PC-3 (cell line): ENCODE measurements at places on chromosomes 2 and 18. TPM values are rescaled to one million over a fixed set of nuclear protein-coding genes. Genes with fewer than 3 reads are reported as not detected.
A peak's percentile ranks its signal among the peaks of the same experiment; 100 is the strongest.

Gene UCN
- total RNA-seq = 0.52 and 3.6 TPM in 2 replicates

Gene LIPG
- total RNA-seq = 9.1 and 14.8 TPM in 2 replicates

Gene SLC40A1
- 1.7 and 13.4 TPM in 2 replicates for total RNA-seq

GRCh38 chr2:65742977-65743376 is 310.6 kb upstream of the SPRED2 start:
- no peak for DNase-seq

Gene TNFAIP6
- total RNA-seq = not detected in 2 replicates

DNA sequence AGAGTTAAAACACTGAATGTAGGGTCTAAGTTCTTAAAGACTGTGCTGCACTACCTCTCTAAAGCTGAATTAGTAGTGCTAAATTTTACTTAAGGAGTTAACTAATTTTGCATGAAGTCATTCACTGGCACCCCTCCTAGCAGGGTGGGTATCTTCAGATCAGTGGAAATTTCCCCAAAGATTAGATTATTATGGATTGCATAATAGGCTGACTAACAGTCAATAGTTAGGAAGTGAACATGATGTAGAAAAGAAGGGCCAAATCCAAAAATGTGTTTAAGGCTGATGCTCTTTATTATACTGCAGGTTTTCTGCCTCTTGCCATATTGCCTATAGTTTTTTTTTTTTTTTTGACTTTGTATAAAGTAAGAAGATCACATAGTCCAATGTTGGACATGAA is 5.2 kb downstream of the ZNF638 start:
- DNase-seq = no peak

DNA sequence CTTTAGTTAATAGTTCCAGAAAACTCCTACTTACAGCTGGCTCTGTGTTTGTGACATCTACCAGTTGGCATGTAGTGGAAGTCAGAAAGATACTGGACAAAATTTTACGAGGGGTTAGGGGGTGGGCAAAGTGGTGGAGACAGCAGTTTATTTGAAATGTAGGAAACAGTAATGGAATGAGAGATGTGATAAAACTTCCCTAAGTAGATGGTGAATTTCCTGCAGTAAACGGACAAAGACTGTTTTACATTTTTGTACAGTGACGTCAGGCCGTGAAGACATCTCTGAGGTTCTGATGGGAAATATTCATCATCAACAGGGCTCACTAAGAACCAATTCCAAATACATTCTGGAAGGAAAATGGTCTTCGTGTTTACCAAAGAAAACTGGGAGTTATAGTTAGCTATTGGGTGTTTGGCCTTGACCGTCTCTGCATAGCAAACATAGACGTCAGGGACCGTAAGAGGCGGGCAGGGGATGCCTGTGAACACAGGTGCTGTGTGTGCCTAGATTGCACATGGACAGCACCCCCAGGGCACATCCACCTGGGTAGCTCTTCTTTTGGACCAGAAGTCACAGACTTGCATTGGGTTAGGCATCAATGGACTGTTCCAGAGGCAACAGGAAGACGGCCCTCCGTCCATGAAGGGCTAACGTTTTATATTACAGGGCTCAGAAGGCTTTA is 131.5 kb downstream of the ZNF516 start:
- no peak for DNase-seq

- DNase-seq = no peak
Measured at GRCh38 chr2:30626397-30626796, 179.4 kb downstream of the LCLAT1 start.

DNA sequence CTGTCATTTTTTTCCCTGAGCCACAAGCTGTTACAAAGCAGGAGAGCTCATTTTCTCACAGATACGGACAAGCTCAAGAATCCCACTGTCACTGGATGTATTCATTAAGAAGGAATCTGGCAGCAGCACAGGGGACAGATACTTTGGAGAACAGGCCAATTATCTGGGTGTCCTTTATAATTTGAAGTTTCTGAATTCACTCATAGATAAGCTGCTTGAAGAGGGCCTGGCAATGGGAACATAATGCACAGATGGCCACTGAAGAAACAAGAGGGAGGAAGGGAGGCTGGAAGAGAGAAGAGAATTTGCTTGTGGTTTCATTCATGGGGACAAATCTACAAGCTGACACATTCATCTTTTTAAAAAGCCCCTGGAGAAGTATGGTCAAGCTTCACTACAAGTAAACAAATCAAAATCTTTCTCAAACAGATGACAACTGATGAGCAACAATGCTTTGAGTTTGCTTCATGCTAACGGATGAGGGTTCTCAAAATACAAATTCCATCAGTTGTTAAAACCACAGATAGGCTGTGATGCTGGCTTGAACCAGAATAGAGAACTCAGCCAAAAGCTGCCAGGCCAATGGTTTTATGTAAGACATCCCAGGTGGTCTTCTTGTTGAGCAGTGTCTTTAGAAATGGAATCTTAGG is 11.9 kb downstream of the BCL2 start:
- no peak for DNase-seq

DNA sequence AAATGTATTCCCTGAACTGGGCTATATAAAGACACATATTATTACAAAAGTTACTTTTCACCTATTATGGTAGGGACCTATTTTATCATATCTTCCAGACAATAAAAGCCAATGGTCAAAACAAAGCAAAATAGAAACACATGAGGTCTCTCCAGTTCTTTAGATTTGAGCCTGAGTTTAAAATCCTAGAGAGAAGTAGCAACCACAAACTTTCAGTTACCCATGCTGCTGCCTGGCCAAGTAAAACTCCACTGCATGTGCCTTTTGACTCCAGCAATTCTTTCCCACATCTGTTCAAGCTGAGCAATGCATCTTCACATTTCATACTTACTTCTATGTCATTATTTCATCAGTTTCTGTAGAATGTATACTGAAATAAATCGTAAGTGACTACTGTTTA is 405.3 kb downstream of the STK39 start:
- DNase-seq = no peak

DNA sequence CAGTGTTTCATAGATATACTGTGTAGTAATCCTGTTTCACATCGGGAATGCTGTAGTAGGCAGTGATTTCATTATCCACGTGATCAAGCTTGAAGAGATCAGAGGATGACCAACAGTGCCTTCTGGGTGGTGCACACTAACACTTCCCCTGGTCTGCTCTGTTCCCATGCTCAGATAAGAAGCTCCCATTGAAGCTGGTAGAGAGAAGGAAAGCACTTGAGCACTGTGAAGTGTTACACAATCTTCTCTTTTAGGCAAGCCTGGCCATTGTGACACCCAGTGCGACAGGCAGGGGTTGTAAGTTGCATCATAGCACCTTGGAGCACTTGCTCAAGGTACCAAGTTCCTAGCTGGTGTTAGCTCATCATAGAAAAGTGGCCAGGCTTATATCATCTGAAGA is 30.6 kb upstream of the GPD2 start:
- DNase-seq = no peak

DNA sequence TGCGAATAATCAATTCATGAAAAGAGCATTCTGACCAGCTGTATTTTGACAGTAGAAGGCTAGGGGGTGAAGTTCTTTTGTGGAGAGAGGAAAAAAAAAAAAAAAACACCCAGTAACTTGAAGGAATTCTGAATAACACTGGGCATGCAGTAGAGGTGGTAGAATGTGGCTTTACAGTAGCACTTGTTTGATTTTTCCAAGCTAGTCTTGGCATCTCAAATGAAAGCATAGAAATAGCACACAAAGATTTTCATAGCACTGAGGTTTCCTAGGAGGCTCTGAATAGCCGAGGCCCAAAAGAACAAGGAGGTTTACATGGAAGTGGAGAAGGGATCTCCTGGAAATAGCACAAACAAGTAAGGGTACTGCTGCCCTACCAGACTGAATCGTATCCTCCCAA is 470.2 kb upstream of the CDH20 start:
- DNase-seq = no peak

- DNase-seq = no peak
Measured at GRCh38 chr2:129379411-129379810, 600.1 kb upstream of the RAB6C start.

- peak; percentile 62 for DNase-seq
Measured at GRCh38 chr2:241965931-241966412, 96.4 kb downstream of the RTP5 start.

Gene HJURP
- total RNA-seq = 31.7 and 37.0 TPM in 2 replicates

Gene QPCT
- not detected in 2 replicates for total RNA-seq

Gene NAT8
- total RNA-seq = not detected in 2 replicates

Gene CDH19
- total RNA-seq = 0.11 TPM in 1 of 2 replicates, not detected in the other

Gene FSHR
- not detected in 2 replicates for total RNA-seq

DNA sequence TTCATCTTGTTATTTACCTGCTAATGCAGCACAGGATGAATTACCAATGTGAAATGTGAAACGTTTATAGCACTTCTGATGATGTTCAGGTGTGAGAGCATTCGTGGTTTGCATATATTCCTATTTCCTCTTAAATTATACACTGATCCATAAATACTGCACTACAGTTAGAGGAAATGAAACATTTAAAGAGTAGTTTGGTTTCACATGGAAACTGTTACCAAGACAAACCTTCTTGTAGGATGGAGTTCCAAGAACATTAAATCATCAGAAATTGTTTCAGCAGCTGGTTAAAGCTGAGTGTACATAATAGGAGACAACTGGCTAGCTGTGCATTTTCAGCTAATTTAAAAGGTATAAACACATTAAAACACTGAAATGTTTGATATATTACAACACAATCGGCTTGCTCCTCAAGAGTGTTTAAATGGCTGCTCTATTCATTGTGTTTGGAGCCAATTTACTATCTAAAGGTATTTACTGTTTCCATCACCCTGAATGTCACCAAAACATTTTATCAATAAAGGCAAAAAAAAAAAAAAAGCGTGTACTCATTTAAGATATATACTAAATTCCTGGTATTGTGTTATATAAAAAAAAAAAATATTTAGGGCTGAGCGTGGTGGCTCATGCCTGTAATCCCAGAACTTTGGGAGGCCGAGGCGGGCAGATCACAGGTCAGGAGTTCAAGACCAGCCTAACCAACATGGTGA is 100.6 kb downstream of the DYM start:
- DNase-seq = no peak

Gene CCDC85A
- total RNA-seq = 1.1 and 2.0 TPM in 2 replicates

- no peak for DNase-seq
Measured at GRCh38 chr2:137963535-137964065, 673 bp upstream of the HNMT start.

- DNase-seq = peak; percentile 51
Measured at GRCh38 chr2:88181511-88181910, 11.4 kb downstream of the THNSL2 start.

GRCh38 chr18:875912-876311 is 28.8 kb upstream of the ADCYAP1 start:
- DNase-seq = no peak

DNA sequence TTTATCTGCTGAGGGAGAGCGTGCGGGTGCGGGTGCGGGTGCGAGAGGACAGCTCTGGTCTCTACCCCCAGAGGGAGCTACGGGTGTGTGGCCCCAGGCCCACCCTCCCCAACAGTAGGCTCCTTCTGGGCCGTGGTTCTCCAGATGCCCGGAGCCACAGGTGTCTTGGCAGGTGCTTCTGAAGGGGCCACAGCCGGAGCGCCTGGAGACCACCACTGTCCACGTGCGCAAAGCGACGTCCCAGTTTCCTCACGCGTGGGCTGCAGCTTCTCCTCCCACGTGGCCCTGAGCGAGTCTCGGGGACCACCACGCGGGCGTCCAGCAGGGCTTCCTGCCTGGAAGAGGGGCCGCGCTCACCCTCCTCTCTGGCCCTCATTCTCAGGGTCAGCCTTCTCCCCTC is 90.6 kb downstream of the BIN1 start:
- DNase-seq = no peak

Gene LYG1
- total RNA-seq = 0.58 and 1.5 TPM in 2 replicates

Gene RGPD4
- not detected in 2 replicates for total RNA-seq

DNA sequence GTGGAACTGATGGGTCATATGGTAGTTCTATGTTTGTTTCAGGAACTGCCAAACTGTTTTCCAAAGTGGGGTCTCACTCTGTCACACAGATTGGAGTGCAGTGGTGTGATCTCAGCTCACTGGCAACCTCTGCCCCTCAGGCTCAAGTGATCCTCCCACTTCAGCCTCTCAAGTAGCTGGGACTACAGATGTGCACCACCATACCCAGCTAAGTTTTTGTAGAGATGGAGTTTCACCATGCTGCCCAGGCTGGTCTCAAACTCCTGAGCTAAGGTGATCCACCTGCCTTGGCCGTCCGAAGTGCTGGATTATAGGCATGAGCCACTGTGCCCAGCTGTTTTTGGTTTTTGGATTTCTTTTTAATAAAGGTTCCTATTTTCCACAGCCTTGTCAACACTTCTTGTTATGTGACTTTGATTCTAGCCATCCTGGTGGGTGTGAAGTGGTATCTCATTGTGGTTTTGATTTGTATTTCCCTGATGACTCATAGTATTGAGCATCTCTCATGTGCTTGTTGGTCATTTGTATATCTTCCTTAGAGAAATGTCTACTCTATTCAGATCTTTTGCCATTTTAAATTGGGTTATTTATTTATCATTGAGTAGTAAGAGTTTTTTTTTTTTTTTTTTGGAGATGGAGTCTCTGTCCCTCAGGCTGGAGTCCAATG is 22.8 kb downstream of the NPC1 start:
- no peak for DNase-seq

GRCh38 chr2:189348369-189348768 is 92.9 kb upstream of the WDR75 start:
- no peak for DNase-seq

Gene CHRND
- total RNA-seq = not detected in 2 replicates

- DNase-seq = no peak
Measured at GRCh38 chr2:218708086-218708485, 2.5 kb upstream of the TTLL4 start.

Gene ASB18
- total RNA-seq = 0.15 TPM in 1 of 2 replicates, not detected in the other

DNA sequence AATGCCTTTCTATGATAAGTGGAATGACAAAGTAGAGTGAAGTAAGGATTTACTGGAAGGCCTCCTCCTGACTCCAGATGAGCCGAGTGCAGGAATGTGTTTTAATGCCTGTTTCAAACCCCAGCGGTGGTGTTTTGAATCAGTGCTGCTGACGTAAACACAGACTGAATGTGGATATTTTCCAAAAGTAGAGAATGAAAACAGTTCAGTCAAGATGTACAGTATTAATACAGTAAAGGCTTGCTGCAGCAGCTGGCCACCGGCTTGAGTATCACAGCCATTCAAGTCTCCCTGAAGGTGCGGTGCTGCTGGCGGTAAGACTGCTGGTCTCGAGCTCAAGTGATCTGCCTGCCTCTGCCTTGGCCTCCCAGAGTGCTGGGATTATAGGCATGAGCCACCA is 46.7 kb downstream of the ARHGAP28 start:
- DNase-seq = no peak

GRCh38 chr2:196849895-196850294 is 40.7 kb upstream of the C2orf66 start:
- DNase-seq = peak; percentile 50

- peak; percentile 64 for DNase-seq
Measured at GRCh38 chr2:144481666-144482065, 38.3 kb downstream of the ZEB2 start.
